ENCODE measurements at places on chromosomes 6 and 20. TPM values are rescaled to one million over a fixed set of nuclear protein-coding genes. Genes with fewer than 3 reads are reported as not detected.

DNA sequence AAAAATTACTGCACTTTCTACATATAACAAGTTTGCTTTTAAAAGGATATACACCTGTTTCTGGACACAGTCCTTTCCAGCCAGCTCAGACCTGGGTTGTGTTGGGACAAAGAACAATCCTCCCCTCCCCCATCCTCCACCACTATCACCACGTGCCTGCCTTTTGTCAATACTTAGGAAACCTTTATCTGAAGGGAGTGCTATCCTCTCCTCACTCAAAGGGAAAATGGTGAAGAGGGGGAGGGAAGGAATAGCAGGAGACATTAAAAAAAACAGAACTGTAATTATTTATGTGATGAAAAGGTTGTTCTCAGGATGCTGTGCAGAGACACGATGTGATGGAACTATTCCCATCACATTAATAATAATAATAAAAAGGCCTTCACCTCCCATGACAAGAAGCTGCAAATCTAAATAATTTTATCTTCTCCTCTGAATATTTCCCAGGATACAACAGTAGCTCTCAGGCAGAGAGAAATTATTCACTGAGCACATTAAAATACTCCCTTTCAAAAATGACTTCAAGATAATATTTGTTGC lies 105.5 kb downstream of the NRSN1 start:
- DNase-seq, result no peak

GRCh38 chr20:8361006-8361652 lies 229.1 kb downstream of the PLCB1 start:
- DNase-seq, result no peak

DNA sequence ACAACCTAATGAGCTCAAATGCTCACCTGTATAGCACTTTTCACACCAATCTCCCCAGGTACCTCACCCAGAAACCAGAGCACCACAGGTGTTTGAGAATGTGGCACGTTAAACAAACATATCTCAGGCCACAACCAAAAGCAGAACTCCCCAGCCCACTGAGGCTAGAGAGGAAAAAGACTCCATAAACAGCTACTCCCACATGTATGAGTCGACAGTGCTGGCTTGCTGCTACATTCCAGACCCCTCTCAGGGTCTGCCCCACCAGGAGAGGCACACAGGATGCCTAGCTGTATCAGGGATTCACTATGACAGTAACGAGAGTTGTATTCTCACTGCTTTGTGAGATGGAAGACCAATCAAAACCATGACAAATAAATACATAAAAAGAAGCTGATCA lies 242.6 kb upstream of the ARID1B start:
- no peak for DNase-seq

DNA sequence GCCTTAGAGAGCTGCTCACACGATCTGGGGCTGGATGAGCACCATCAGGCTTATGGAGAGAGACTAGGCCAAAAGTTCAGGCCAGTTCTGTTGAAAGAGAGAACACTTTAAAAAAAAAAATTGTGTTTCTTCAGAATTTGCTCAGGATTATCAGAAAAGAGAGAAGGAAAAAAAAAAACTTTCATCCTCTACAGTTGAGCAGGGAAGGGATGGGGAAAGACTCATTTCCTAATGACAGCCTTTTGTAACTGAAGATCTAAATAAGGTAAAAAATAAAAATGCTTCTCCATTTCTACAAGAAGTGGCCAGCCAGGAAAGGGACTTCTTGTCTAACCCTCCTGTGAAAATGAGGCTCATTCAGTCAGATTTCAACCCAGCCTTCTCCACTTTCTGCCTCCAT lies 134.8 kb downstream of the LY86 start:
- DNase-seq, result no peak

DNA sequence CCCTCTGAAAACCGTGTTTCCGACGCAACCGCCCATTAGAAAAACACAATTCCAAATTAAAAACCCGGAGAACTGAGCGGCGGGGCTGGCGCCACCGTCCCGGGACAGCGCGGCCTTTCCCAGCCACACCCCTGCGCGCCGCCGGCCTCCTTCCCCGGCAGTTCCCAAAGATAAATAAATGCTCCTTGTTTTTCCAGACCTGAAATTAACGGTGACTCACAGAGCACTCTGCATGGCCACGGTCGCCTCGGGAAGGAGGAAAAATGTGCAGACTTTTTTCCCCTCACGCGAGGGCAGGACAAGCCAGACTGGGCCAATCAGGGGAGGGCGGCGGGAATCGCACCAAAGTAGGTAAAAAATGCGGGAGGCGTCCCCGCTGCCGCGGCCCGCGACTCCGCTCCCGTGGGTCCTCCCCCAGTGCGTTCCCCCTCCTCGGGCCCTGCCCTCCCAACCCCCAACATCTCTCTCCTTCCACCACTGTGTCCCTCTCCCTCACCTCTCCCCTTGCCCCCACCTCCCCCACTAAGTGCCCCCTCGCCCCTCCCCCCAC lies 828 bp upstream of the DSTN start:
- DNase-seq, result no peak

- DNase-seq, result no peak
These were observed 24.1 kb downstream of the TTK start for GRCh38 chr6:80028589-80028988.

- no peak for DNase-seq
These were observed 98.5 kb downstream of the INSM1 start for GRCh38 chr20:20466341-20466879.

DNA sequence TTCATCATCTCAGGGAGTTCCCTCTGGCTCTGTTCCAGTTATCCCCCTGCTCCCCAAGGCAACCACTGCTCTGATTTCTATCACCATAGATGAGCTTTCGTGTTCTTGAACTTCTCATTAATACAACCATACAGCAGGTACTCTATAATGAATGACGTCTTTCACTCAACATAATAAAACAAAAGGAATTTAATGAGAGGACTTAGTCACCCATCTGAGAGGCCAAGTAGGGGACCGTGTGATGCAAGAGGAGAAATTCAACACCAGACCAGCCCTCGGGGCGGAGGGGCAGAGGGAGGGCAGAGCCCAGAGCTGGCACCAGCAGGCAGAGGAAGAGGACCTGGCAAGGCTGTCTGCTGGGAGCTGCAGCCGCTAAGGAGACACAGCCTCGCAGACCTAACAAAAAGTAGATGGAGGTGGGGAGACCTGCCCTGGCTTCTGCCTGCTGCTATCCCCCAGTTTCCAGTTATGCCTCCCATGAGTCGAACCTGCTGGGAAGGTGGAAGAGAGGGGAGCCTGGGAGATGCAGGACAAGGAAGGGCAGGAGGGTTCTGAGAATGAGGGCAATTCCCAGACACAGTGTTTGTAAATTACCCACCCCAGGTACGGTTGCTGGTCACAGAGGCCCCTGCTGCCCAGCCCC lies 13.8 kb downstream of the CCN5 start:
- peak; percentile 56 for DNase-seq

GRCh38 chr20:11467436-11467835 lies 450.3 kb upstream of the BTBD3 start:
- DNase-seq, result no peak

Gene CD83
- 16.9 TPM for total RNA-seq

Gene GSTA2
- total RNA-seq, result not detected

Gene SYNDIG1
- total RNA-seq, result 2.2 TPM

Gene HLA-G
- not detected for total RNA-seq
